ENCODE measurements at places on chromosomes 4 and X.

DNA sequence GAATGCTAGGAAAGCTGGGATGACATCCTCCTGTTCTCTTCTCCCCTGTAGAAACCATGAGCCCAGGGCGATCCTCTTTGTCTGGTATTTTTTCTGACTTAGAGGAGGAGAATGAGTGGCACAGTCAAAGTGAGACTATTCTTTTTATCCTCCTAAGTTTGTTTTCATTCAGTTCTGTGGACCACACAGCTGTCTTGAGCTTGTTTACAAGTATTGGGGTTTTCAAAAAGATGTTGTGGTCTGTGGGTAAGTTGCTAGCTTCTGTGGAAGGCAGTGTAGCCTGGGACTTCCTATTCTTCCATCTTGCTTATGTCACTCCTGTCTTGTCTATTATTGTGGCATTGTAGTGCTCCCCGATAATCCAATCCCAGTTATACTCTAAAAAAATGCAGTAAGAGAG lies 223.0 kb downstream of the PAPSS1 start:
- no peak for DNase-seq

DNA sequence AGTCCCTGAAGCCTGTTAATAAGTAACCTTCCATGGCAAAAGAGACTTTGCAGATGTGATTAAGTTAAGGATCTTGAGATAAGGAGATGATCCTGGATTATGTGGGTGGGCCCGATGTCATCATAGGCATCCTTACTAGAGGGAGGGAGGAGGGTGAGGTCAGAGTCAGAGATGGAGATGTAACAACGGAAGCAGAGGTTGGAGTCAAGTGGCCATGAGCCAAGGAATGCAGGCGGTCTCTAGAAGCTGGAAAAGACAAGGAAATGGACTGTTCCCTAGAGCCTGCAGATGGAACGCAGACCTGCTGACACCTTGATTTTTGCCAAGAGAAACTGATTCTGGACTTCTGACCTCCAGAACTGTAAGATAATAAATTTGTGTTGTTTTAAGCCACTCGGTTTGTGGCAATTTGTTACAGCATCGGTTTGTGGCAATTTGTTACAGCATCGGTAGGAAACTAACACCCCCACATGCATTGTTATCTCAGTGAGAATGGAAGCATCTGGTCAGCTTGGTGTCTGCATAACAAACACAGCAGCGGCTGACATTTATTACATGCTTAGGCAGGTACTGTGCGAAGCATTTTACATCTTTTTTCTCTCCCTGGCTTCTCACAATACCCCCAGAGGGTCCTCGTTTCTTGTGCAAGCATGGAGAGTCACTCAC lies 55.6 kb downstream of the CLDN34 start:
- DNase-seq = no peak

GRCh38 chrX:37834937-37835336 lies 12.4 kb downstream of the DYNLT3 start:
- DNase-seq = no peak

- DNase-seq = no peak
Observed at GRCh38 chr4:122671919-122672490, 51.1 kb upstream of the IL21 start.

GRCh38 chr4:102253860-102254259 lies 91.4 kb downstream of the SLC39A8 start:
- DNase-seq = no peak

DNA sequence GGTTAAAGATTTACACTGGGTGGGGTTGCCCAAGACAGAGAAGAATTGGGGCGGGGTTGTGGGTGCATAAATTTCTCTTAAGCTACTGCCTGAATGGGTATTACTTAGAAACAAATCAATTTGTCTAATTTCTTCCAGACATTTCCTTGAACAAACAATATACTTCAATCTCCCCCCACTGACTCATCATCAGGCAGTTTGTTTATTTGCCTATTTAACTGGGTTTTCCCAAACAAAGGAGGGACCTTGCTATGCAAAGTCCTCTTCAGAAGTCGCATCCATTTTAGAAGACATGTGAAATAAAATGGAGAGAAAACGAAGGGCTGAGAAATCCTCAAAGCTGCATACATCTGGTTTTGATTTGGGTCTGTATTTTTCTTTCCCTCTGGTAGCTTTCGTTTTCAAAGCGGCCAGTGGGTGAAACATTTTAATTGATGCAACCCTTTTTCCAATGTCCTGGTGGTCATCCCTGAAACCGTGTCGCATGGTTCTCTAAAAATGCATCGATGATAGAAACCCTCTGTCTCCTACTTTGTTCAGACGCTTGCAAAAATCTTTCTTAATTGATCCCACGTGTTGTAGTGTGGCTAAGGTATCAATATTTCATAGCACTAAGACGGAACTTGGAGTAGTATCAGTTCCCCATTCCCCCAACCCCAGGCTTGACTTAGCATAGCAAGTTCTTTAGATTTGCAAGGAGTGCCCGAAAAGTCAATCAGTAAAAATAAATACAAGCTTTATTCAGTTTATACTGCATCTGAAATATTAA lies 115.1 kb upstream of the MXRA5 start:
- DNase-seq = no peak

- no peak for DNase-seq
Observed at GRCh38 chr4:114137984-114138383, 158.5 kb upstream of the ARSJ start.

GRCh38 chrX:111823128-111823527 lies 52.9 kb upstream of the TRPC5OS start:
- DNase-seq = no peak

All from NCI-H1105 (cell line).